ENCODE measurements at places on chromosomes 16 and 17. TPM values are rescaled to one million over a fixed set of nuclear protein-coding genes. Genes with fewer than 3 reads are reported as not detected.
A peak's percentile ranks its signal among the peaks of the same experiment; 100 is the strongest.

DNA sequence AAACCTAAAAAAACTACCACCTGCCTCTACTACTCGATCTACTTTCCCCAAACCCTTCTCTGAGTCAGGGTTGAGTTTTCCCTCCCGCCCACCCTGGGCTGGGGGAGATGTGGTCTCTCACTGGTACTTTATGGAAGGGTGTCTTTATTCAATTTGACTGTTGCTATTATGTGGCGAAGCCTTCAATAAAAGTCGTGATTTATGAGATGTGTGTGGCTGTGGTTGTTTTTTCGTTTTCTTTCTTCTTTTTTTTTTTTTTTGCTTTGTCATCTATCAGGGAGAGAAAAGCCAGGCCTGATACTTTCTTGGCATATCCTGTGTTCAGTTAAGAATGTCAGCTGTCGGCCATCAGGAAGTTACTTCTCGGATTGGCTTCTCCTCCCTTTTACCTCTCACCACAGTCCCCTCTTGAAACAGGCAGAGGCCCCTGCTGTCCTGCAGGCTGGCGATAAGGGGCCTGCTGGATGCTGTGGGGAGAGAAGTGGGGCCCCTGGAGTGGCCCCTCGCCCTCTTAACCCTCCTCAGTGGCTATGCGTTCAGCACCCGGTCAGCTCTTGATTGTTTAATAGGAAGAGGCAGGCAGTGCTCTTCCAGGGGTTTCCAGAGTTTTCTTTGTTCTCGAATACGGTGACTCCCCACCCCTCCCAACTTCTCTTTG lies 123.0 kb downstream of the MSI2 start:
- no peak for DNase-seq

- DNase-seq = no peak
Measured at GRCh38 chr16:22216191-22216831, 10.2 kb downstream of the EEF2K start.

GRCh38 chr16:81444448-81445121 lies at the start of gene CMIP:
Gene CMIP (plus strand): TSS chr16:81444808.
- DNase-seq = peak; percentile 92

GRCh38 chr16:84780544-84781376 lies 39.0 kb upstream of the CRISPLD2 start:
- no peak for DNase-seq

- DNase-seq = peak; percentile 11
Measured at GRCh38 chr17:78585006-78585630, 7.9 kb upstream of the DNAH17 start.

GRCh38 chr16:14205666-14206065 lies 134.5 kb downstream of the MRTFB start:
- DNase-seq = no peak

GRCh38 chr16:391885-392335 lies 5.1 kb upstream of the NME4 start:
- peak; percentile 64 for DNase-seq

DNA sequence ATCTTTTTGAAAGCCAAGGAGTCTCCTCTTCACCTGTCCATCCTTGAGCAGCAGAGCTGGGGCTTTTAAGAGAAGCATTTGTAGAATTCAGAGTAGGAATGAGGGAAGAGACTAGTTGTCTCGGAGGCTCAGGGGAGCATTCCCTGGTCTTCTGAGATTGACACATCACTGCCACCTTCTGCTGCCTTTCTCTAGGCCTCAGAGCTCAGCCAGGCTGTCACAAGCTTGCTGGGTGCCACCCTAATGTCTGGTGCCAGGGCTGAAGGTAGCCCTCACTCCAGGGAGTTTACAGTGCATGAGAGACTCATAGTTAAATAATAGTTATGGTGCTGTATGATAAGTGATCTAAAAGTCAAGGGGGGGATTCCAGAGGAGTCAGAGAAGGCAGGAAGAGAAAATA lies 39.7 kb downstream of the B9D1 start:
- no peak for DNase-seq

DNA sequence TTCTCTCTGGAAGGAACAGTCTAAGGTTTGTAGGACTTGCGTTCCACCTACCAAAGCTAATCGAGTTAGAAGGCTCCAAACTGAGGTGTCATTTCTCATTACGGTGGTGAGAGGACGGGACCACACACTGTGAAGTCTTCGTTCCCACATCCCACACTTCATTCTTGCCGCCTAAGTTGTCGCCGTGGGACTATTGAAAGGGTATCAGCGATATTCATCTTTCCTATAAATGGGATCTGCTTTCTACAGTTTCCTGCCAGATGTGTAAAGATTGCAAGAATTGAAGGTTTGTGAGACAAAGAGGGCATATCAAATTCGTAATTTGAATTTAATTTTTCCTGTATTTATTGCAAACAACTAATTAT lies 608 bp upstream of the TRIM37 start:
- DNase-seq = no peak

- no peak for DNase-seq
Measured at GRCh38 chr17:8417806-8418205, 17.9 kb upstream of the NDEL1 start.

- no peak for DNase-seq
Measured at GRCh38 chr16:81863630-81864352, 84.7 kb downstream of the PLCG2 start.

- peak; percentile 69 for DNase-seq
Measured at GRCh38 chr16:31215287-31216162, 1.4 kb downstream of the PYDC1 start.

DNA sequence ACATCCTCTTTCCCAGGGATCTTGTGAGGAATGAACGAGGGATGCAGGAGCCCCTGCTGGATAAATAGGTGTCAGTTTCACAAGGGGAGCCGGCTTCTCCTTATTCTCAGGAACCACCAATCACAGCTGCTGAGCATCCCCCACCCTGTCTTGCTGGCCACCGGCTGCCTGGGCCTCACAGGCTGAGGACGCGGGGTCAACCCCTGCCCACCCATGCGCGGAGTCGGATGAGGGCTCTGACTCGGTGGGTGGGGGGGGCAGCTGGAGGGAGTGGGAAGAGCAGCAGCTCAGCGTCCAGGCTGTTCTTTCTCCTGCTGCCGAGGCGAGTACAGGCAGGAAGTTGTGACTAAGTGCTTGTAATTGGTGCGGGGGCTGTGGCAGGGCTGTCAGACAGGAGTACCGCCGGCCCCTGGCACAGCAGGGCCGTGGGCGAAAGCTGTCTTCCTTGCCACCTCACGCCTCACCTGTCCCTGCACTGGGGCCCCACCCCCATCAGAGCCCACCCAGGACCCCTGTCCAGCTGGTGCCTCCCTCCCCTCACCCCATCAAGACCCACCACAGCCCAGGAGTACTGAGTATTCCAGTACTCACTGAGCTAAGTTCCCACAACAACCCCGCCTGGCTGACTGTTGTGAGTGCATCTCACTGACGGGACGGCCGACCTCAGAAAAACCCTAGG lies 11.0 kb upstream of the DPEP1 start:
- DNase-seq = no peak

DNA sequence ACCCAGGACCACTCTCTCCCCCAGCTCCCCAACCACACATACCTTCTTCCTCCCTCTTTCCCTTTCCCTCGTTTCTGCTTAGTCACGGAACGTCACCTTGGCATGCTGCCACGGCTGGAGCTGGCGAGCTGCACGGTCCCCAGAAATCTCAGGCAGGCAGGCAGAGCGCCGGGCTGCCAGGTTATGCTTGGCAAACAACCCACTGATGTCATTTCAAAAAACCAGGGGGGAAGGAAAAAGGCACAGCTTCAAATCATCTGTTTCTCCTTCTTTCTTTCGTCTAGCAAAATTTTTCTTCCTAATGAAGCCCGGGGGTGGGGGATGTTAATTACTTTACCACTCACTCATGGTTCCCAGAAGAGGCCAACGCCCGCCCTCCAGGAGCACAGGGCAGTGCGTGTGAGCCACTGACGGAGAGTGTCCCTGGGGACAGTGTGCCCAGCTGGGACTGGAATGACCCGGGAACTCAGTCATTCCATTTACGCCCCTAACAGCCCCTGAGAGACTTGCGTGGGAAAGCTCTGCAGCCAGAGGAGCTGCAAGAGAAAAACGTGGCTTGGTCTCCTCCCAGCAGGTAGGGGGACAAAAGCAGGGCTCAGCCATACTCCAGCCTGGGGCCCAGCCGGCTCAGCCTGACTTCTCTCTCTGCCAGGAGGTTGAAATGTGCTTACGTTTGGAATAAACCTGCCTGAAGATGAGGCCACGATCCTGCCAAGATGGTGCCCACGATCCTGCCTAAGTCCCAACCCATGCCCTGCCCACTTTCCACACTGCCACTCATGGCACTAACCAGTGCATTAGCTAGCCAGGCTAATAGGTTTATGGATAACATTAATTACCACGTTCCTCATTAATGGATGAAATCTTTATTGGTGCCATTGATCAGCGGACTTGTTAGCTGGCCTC lies 198.9 kb downstream of the ZFHX3 start:
- DNase-seq = peak; percentile 93

DNA sequence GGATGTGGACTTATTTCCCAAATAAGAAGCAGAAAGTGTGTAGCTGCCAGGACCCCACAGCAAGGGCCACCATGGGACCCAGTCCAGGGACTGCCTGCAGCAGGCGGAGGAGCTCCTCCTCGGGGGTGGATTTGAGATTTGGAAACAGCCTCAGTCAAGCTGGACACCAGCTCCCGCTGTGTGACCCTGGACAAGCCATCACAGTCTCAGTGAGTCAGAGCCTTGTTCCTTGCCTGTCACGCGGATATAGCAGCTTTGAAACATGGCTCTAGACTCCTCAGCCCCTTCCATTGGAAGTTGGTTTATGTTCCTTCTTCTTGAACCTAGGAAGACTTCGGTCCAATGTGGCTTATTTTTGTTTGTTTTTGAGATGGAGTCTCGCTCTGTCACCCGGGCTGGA lies 12.5 kb upstream of the DPEP1 start:
- DNase-seq = no peak

DNA sequence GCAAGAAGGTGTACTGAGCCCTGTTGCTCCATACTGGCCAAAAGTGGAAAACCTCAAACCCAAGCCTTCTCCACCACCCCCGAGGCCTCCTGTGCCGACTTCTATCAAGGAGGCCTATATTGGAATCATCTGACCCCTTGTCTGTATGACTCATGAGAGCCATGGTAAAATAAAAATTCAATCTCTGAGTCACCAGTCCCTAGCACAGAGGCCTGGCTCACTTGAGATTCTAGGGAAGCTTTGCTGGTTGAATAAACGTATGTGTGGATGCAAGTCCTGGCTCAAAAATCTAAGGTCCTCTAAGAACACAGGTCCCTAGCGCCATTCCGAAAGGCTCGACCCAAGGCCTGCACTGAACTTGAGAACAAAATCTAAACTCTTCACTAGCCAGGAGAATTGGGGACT lies 15.0 kb downstream of the NSMCE1 start:
- DNase-seq = no peak

GRCh38 chr17:6641247-6641863 lies 495 bp downstream of the TXNDC17 start:
- DNase-seq = no peak

DNA sequence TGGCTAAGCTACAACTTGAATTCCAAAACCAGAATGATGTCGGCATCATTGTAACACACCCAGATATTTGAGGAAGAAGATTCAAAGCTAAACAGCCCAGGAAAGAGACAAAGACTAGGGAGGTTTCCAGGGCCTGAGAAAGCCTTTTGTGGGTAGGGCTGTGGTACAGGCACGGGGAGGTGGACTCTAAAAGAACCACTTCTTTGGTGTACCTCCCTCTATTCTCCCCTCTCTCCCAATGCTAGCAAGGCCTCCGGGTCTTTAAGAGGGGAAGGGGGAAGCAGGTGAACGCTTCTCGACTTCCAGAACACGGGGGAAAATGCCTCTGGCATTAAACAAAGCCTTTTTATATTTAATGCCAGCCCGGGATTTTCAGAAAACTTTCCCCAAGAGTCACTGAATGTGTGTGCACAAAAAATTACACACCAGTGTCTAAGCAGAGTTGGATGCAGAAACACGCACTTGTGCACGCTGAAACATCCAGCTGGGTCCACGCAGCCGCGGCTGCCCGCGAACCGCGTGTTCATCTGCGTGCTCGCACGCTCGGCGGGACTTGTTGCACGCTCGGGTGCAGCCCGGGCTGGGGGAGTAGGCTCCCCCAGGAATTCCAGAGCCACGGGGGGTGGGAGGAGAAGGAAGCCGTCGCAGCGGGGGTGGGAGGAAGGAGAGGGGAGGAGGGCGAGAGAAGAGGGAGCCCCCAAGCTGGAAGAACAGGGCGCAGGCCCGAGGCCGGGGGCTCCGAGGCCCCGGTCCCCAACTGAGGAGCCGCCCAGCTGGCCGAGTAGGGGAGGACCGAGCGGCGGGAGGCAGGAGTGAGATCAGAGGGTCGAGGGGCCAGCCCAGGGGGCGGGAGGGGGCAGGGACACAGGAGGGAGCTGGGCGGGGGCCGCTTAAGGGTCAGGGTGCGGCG lies 20.1 kb upstream of the ZNF423 start:
- DNase-seq = no peak

GRCh38 chr17:30476726-30477082 lies 504 bp upstream of the GOSR1 start:
- no peak for DNase-seq

- DNase-seq = peak; percentile 8
Measured at GRCh38 chr17:17134957-17135333, 71.2 kb downstream of the PLD6 start.

SEPTIN12 gene
- not detected for total RNA-seq

KRT32 gene
- not detected for total RNA-seq

CCL1 gene
- not detected for total RNA-seq

TBC1D3E gene
- total RNA-seq = not detected

RAP1GAP2 gene
- total RNA-seq = 1.0 TPM

GRIN2A gene
- total RNA-seq = not detected
